Left renal pelvis (tissue), 4 donors: ENCODE measurements at places on chromosomes 7 and 10.

DNA sequence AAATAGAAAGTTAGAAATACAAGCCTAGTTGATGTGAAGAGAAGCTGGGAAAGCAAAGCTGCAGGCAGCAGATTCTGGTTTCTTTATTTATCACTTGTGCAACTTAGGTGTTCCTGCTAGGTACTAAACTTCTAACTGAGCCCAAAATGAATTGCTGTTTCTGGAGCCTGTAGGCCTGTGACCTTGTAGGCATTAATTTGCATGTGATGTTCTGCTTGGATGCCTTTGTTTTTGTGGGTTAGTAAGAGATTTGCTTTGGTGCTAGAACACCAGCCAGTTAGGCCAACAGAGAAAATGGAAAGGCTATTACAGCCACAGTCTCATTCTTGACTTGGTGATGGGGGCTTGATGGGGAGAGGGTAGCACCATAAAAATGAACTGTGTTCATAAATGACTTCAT is 370.7 kb downstream of the PPP1R3A start:
- no peak for DNase-seq

DNA sequence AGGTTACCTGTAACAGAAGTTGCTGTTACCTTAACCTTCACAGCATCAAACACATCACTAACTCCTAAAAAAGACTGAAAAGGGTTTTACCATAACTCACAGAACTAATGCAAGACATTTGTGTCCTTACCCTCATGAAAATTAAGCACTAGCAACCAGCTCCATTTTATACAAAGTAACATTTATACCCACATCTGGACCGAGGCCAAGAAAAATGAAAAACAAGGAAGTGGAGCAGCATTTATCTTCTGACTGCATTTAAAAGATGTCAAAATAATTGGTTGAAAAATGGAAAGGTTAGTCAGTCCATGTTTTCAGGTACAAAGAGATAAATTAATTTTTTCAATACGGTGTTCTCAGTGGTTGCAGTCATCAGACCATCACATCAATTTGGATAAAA is 3.1 kb upstream of the RBP4 start:
- DNase-seq, result no peak

- DNase-seq, result no peak
Measured at GRCh38 chr10:99393036-99393435, 37.4 kb downstream of the GOT1 start.

GRCh38 chr7:8629504-8629903 is 196.1 kb downstream of the NXPH1 start:
- no peak for DNase-seq

- no peak for DNase-seq
Measured at GRCh38 chr7:83738291-83738835, 89.4 kb upstream of the SEMA3E start.

- DNase-seq, result no peak
Measured at GRCh38 chr7:114084472-114085312, 165.9 kb upstream of the PPP1R3A start.
